Activated CD8-positive, alpha-beta memory T cell treated with anti-CD3 and anti-CD28 coated beads, Interleukin-2, amount 10 ng/mL, durations not matched to agents 7 days and 5 days (primary cell): ENCODE measurements at places on chromosomes 2 and 18. TPM values are rescaled to one million over a fixed set of nuclear protein-coding genes. Genes with fewer than 3 reads are reported as not detected.
A peak's percentile ranks its signal among the peaks of the same experiment; 100 is the strongest.

- DNase-seq: no peak
Observed at GRCh38 chr2:61763605-61764034, 90.2 kb downstream of the FAM161A start.

GRCh38 chr2:15334644-15335326, 226.3 kb downstream of the NBAS start:
- no peak for DNase-seq

DNA sequence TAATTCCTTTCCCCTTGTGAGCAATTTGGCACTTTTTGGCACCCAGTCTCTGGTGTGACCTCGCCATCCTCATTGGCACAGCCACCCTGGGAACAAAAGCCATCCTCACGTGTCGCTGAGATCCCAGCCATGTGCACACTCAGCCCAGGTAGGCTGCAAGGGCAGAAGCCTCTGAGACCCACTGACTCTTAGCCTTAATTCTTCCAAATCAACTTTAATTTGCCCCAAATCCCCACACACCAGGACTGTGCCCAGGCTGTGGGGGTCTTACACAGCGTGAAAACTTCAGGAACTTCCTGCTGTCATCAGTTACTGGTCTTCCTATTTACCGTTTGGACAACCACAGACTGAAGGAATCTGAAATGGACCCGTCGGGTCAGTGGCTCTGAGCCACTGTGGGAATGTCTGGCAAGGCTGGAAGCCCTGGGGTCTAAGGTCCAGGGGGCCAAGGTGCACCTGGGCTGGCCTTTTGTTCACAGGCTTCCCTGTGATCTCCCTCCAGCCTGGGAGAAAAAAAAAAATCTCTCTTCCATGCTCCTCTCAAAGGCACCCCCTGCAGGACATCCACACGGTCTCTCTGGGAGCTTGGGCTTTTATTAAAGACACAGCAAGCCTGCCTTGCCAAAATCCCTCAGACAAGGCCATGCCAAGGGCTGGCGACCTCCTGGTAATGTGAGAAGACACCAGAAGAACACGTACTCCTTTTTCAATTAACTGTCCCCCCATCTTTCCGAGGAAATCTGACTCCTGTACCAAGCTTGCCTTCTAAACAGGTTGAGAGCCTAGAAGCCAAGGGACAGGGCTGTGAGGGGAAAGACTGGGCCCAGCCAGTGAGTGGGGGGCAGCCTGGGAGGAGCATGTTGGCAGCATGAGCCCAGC, 42.1 kb upstream of the LAPTM4A start:
- DNase-seq: no peak

- DNase-seq: no peak
Observed at GRCh38 chr2:169965495-169965894, 138.2 kb downstream of the UBR3 start.

GRCh38 chr2:21361384-21361783, 237.6 kb downstream of the TDRD15 start:
- no peak for DNase-seq

GRCh38 chr2:109242654-109243331, 113.8 kb downstream of the SH3RF3 start:
- peak; percentile 19 for DNase-seq

DNA sequence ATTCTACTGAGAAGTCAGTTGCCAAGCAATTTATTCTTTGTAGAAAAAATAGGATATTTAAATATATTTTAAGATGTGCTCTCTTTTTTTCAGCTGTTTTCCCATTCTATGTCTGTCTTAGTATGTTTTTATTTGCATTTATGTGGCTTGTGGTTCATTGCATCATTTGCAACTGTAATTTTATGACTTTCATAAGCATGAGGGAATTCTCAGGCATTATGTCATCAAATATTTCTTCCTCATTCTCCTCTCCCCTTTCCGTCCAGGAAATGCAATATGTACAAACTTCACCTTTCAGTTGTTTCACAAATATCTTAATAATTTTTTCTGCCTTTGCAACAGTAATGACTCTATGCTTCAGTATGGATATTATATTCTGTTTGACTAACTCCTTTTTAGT, 560.2 kb upstream of the LRATD1 start:
- DNase-seq: no peak

GRCh38 chr2:118618279-118618678, 229.2 kb downstream of the EN1 start:
- DNase-seq: no peak

DNA sequence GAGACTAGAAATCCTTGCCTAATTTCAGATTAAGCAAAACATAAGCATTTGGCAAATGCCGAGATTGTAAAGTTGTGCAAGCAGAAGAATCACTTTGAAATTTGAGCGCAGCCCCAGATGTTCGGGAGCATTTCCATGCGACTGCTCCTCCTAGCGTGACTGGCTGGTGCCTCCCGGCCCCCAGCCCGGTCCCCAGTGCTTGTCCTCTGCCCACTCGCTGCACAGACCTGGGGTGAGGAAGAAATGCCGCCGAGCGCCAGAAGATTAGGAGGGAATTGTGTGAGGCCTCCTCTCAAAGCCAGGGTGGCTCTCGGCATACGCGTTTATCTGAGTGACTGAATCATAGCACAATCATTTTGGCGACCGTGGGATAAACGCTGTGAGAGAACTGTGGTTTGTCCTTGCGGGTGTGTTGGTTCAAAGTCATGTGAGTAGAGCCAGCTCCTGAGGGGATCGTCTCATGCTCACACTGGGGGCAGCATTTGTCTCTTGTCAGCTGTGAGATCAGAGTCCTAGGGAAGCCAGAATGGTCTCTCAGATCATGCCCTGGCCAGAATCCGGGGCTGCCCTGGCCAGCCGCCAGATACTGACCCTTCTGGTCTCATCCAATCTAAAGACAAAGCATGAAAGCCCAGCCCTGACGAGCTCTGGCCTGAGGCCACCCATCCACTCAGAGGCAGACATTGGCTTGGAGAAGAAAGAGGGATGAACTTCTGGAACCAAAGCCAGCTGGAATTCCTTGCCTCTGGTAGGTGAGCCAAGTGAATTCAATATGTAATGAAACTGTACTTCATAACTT, 189.3 kb downstream of the SH3RF3 start:
- DNase-seq: no peak

- no peak for DNase-seq
Observed at GRCh38 chr2:14082640-14083039, 549.9 kb upstream of the LRATD1 start.

DNA sequence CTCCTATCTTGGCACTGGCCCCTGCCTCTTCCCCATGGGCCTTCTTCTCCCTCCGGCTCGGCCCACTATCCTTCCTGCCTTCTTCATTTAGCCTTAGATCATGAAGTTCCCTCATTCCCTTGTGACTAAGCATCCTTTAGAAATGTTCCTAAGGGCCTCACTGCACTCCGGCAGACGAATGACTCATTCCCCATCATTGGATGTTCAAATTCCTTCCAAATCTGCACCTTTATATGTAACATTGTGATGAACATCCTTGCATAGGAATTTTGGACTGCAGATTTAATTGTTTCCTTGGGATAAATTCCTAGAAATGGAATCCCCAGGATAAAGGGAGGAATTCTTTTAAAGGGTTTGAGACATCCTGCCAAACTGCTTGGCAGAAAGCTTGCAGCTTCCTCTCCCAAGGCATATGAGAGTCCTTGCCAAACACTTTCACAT, 19.0 kb downstream of the CRACDL start:
- no peak for DNase-seq

GRCh38 chr2:112253261-112253815, 1.5 kb downstream of the ZC3H8 start:
- DNase-seq: no peak

GRCh38 chr2:96764253-96764637, 3.5 kb downstream of the CNNM4 start:
- DNase-seq: no peak

DNA sequence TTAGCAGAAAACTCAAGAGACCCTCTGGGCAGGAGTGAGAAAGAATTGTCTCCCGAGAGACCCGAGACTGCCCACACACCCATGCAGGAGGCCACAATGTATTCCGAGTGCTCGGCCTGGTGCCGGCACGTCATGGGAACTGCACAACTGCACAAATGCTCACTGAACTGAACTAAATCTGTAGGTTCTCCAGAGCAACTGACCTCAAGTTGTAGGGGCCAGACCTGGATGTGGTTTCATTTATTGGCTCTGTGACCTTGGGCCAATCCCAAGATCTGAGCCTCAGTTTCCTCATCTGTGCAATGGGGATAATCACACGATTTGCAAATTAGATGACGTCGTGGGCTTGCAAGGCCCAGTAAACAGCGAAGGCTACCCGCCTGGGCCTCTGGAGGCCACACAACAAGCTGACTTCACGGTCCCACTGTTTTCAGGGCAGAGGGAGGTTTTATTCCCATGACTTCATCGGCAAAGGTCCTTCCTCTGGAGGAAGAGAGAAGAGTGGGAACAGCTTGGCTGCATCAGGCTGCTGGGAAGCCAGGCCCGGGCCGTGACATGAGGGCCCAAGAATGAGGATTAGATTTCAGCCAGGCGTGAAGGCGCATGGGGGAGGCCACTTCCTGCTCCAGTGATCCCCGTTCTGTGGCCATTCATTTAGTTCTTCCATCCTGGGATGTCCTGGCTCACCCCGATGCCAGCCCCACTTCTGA, 3.6 kb upstream of the ERFE start:
- DNase-seq: no peak

ANKRD29 gene
- total RNA-seq: not detected

CYP26B1 gene
- total RNA-seq: not detected

SKOR2 gene
- not detected for total RNA-seq

POU3F3 gene
- not detected for total RNA-seq

GREB1 gene
- 1.4 TPM for total RNA-seq

XDH gene
- total RNA-seq: not detected

CNTNAP5 gene
- not detected for total RNA-seq

TANK gene
- total RNA-seq: 147 TPM
